Inflammatory macrophage (primary cell): ENCODE measurements at places on chromosomes 2 and 18.

- DNase-seq = no peak
These were observed 4.4 kb downstream of the FHOD3 start for GRCh38 chr18:36301884-36302283.

- DNase-seq = no peak
These were observed 19.4 kb upstream of the LDLRAD4 start for GRCh38 chr18:13199169-13199568.

- no peak for DNase-seq
These were observed 7.9 kb downstream of the NEDD4L start for GRCh38 chr18:58051765-58052460.

DNA sequence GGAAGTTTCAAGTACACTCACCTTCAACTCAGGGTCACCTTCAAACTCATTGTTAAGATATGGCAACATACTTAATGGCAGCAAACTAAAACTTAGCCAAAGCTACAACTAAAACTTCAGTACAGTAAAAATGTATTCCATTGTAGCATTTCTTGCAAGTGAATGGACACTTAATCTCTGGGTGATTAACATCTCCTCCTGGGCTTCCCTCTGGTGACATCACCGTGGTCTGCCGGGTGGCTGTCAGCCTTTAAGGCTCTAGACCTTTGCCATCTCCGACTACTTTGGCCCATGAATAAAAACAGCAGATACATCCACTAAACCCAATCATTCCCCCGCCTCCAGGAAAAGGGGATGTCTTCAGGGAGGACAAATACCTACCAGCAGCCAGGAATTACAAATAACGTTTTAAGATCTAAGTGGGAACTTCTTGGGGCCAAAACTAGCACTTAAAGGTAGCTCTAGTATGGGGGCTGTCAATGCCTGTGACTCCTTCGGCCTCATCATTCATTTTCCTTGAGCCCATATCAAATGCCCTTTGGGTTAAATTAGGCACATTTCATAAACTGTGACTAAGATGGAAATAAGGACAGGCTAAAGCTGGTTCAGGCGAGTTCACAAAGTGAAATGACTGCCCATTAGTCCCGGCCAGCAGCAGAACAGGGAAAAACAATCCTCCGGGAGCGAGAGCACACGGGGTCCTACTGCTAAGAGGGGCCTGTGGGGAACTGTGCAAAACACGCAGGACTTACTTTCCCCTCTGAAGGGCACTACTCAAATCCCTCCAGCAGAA, 1.1 kb downstream of the TFCP2L1 start:
- DNase-seq = no peak

- no peak for DNase-seq
These were observed 192.1 kb downstream of the MBD2 start for GRCh38 chr18:54032412-54032811.

DNA sequence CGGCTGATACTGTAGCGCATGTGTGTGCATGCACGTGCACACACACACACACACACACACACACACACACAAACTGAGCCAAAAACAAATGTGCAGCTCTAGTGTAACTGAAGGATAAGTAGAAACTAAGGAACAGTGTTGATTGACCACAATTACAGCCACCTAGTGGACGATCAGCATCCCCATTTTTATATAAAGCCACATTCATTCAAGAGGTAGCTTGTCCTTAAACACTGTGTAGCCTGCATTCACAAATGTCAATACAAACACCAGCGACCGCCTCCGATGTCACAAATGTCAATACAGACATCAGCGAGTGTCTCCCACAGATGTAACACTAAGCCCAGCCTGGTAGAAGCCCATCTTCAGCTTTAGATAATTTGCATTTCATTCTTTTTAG, 167.4 kb downstream of the PTGR3 start:
- DNase-seq = peak; percentile 10

DNA sequence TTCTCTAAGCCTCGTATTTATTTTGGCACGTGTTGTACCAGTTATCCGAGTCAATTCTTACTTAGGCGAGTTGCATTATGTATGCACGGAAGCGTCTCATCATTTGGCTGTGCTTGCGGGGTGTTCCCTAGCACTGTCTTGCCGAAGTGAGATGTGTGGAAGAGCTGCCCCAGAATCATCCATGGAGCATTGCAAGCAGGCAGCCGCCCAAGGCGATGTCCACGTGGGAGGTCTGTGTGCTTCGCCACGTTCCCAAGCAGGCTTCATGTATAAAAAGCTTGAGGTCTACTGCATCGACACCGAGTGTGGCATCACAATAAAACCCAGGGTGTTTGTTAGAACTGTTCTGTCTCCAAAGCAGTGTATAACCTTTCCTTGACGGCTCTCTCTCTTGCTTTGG, 849.9 kb downstream of the DCDC2C start:
- no peak for DNase-seq

- peak; percentile 32 for DNase-seq
These were observed 143.9 kb upstream of the SLC39A10 start for GRCh38 chr2:195513119-195513518.

DNA sequence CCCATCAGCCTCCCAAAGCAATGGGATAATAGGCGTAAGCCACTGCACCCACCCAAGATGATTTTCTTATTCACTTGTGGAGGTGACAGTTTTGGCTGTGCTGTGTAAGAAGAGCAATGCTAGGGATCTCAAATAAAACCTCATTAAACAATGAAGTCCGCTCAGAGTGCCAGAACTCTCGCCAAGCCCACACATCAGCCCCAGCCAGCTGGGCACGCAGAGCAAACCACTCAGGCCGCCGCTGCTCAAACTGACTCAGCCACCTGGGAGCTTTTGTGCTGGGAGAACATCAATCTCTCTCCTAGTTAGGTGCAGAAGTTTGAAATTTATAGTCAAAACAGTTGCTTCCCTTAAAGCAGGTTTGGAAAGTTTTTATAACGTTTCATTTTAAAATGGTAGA, 47.6 kb downstream of the RNF152 start:
- DNase-seq = no peak

- DNase-seq = no peak
These were observed 566 bp upstream of the POLI start for GRCh38 chr18:54268751-54269150.

DNA sequence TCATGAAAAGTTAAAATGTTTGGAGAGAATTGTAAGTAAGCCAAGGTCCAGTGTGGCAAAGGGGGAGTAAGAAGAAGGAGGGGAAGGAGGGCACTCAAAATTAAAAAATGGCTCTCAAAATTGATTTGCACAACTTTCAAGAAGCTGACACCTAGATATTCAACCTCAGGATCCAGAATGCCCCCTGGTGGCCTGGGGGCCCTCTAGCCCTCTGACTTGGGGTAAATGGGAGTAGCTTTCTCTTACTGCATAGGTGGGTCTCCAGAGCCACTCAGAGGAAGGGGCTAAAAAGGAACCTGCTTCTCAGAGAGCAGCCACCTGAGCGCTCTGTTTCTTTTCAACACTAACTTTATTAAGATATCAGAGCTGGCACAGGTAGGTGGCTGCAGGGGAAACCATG, 968.5 kb downstream of the BCL11A start:
- peak; percentile 16 for DNase-seq

- DNase-seq = peak; percentile 87
These were observed 34.9 kb downstream of the DNMT3A start for GRCh38 chr2:25306777-25307368.

DNA sequence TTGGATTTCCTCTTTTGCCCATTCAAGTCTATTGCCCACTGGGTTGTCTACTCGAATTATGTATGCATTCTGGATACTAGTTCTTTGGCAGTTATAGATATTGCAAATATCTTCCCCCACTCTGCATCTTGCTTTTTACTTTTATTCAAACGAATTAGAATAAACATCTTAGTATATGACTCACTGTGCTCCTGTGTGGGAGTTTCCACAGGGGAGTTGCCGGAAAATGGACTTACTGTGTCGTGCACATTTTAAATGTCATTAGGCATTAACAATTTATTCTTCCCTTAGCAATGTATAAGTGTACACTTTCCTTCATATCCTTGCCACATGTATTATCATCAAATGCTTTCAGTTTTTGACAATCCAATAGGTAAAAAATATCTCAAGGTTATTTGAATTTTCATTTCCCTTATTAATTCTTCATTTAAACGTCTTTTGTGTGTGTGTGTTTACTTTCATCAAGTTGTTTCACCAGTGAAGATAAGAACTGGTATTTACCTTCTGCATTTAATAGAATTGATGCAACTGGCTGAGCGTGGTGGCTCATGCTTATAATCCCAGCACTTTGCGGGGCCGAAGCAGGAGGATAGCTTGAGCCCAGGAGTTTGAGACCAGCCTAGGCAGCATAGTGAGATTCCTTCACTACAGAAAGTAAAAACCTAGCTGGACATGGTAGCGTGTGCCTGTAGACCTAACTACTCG, 4.6 kb upstream of the UGT1A5 start:
- no peak for DNase-seq

DNA sequence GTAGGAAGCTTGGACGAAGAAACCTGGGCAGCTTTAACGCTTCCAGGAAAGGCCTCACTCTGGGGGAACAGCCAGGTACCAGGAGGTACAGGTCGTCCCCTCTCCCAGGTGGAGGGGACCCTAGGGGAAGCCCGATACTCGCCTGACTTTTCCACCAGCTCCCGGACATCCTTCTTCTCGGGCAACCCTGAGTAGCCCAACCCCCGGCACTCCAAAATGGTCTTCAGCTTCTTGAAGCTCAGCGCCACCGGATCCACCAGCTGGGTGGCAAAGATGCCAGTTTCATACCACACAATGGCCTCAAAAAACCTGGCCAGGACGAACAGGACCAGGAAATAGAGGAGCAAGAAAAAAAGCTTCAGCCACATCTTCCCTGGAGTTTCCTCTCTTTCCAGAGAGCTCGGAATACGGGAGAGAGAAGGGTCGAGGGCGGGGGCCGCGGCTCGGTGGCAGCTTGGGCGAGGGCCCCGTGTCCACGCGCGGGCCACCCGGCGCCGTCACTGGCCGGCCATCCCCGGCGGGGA, 1.1 kb downstream of the RNF103 start:
- DNase-seq = no peak

- no peak for DNase-seq
These were observed 134.3 kb upstream of the RASGRP3 start for GRCh38 chr2:33342171-33342570.

GRCh38 chr2:186456941-186457340, 29.1 kb upstream of the ZC3H15 start:
- no peak for DNase-seq

GRCh38 chr2:26312471-26312870, 33.5 kb upstream of the SELENOI start:
- DNase-seq = no peak

GRCh38 chr2:197137231-197137630, 173.3 kb downstream of the ANKRD44 start:
- peak; percentile 55 for DNase-seq

DNA sequence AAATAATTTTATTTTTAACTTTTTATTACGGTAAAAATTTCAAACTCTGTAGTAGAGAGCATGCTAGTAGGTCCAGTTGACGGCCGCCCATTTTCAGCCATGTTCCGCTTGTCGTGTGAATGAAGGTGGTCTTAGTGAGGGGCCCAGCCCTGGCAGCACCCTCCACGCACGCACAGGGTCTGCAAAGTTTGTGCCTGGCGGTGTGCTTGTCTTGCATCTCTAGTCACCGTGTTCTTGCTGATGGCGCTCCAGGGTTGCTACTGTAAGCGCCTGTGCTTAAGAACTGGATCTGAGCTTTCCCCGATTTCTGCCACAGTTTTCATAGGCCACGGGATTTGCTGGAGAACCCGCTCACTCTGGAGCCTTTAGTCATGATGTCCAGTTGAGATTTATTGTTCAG, 28.9 kb downstream of the LDLRAD4 start:
- DNase-seq = no peak

DNA sequence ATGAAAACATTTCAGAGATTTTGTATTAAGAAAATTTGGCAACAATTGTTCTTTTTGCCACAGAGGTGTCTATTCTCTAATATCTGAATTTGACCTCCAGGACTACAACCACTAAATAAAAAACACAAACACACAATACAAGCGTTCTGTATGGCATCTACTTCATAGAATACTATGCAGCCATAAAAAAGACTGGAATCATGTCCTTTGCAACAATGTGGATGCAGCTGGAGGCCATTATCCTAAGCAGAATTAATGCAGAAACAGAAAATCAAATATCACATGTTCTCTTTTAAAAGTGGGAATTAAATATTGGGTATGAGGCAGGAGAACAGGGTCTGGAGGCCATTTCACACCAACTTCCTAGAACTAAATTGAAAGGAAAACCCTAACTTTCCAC, 19.5 kb downstream of the SLC25A12 start:
- no peak for DNase-seq

DNA sequence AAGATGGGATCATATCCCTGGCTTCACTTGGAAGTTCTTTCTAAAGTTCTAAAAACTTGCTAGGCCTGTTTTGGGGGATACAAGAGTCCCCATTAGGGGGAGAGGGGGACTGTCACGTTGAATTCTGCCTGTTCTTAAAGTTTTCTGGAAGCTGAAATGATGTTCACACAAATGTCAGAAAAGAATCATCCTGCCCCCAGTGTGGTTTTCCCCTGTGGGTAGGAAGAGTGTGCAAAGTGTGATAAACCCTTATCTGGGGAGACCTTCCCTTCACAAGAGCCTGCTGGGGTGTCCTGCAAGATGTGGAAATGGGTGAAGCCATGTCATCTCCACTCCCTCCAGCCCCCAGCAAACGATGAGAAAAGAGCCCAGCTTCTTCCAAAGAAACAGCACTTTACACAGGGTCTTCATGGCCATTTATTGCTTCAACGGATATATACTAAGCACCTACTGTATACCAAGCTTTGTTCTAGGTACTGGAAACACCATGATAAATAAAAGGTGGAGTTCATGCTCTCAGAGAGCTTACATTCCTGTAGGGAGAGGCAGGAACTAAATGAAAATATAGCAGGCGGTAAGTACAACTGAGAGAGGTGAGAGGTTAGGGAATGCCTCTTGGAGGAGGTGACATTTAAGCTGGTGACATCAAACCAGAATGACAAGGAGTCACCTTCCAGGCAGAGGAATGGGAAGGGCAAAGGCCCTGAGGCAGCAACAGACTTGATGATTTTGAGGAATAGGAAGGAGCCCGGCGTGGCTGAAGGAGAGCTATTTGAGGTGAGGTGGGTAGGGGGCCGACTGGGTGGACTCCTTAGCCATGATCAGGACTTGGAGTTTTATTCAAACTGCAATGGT, 1.6 kb downstream of the MFSD2B start:
- DNase-seq = no peak
